ENCODE measurements at places on chromosomes 11 and 22.

GRCh38 chr11:17633279-17633986, 85.9 kb upstream of the MYOD1 start:
- DNase-seq: no peak

- DNase-seq: no peak
Observed at GRCh38 chr11:64244966-64245365, 1.8 kb downstream of the PPP1R14B start.

DNA sequence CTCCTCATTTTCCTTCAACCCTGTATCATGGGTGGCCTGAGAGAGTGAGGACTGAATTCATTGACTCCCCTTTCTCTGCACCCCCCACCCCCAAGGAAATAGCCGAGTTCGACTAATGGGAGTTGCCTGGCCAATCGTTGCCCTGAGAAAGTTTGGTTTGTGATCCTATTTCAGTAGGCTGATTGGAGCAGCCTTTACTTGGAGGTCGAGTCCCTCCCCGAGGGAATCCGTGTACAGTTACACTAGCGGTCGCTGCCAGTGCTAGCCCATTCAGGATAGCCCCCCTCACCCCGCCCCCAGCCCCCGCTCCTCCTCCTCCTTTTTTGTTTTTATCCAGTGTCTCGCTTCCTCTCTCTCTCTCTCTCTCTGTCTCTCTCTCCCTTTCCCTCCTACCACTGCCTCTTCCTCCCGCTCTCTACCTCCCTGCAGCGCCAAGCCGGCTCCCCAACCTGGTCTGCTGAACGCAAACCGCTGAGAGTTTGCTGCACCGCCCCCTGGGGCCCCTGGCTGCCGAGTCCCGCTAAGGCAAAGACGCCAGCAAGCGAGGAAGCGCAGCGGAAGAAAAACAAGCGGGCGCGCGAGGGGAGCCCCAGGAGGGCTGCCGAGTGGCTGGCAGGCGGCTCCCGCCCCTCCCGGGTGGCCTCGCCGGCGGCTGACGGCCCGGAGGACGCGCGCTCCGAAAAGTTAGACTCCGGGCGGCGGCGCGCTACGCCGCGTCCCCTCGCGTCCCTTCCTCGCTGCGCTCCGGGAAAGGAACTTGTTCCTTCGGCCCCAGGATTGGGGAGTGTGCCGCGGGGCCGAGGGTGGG, at the start of gene GRAMD1B:
Gene GRAMD1B (plus strand): TSS at position 357 of the 808 bp plus-strand sequence. CDS start 524 bp downstream, outside the sequence.
- peak; percentile 70 for DNase-seq

- no peak for DNase-seq
Observed at GRCh38 chr11:12930850-12931249, 78.3 kb upstream of the RASSF10 start.

DNA sequence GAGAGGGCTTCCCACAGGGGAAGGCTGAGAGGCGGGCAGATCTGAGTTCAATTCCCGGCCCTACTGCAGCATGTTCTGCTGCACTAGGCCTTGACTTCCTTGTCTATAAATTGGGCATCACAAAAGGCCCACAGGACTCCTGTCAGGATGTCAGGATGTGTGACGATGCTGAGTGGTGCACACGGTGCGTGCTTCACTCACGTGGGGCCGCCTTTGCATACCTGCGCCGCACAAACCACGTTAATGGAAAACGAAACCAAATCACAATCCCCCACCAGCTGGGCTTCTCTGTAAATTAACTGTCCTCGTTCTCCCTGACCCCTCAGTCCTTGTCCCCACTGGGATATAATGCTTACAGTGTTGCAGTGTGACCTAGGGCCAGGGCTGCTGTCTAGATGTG, 32.3 kb upstream of the TSPAN18 start:
- DNase-seq: no peak

- DNase-seq: no peak
Observed at GRCh38 chr11:8341996-8342395, 78.3 kb upstream of the LMO1 start.

DNA sequence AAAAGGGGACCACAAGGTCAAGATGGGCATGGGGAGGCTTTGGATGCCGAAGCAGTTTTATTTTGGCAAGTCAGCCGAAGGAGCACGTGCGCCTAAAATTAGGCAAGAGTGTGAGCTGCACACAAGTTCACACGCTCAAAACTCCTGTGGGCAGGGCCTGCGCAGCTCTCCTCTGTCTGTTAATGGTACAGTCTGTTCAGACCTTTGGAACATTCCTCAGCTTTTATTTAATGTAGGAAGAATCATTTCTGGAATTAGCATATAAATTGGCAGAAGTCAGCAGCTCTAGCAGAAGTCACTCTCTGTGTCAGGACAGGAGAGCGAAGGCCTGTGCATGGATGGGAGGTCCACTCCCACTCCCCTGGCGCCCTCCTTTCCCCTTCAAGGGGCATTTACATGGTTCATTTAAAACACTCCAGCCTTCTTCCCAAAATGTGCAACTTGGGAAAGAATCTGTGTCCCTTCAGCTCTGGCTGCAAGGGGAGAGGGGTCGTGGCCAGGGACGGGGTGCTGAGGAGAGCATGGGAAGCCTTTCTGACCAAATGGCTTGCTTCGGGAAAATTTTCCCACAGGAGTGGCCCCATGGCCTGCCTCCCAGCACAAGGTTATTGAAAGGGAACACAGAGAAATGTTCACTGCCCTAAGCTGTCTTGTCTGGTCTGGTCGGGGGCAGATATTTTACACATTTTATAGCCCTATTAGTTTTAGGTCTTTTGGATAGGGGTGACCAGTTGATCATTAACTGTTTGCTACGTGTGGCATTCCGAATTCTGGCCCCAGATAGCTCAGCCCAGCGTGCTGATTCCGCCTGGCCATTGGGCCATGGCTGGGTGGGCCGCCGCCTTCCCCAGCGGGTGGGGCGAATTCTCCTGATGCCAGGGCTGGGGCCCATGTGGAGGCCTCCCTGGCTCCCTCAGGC, 43.9 kb upstream of the SMIM38 start:
- no peak for DNase-seq

DNA sequence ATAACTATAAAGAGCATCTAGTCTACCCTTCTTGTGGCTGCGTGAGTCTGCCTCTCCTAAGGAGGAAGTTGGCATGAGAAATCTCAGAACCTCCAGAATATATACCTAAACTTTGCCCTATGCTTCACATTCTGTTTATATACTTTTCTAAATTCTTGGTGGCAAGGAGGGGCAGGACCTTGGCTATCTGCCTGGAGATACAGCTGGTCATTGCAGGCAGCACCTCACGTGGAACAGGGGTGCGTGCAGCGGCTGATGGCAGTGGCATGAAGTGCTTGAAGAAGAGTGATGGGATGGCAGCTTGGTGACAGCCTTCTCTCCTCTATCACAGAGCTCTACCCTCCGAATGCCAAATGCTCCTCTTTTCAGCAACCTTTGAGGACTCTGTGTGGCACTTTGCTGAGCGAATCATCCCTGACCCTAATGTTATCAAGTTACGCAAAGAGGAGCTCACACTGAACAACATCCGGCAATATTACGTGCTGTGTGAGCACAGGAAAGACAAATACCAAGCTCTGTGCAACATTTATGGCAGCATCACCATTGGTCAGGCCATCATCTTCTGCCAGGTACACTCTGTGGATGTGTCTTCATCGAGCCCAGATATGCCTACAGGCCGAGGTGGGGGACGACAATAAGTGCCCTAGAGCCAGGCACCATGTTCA, 12.5 kb downstream of the DDX25 start:
- DNase-seq: no peak

- DNase-seq: no peak
Observed at GRCh38 chr22:45877036-45877380, 100.0 kb downstream of the WNT7B start.

GRCh38 chr11:117855912-117856651, 20.4 kb downstream of the FXYD6 start:
- DNase-seq: no peak

- DNase-seq: no peak
Observed at GRCh38 chr22:32236970-32237369, 18.2 kb downstream of the SLC5A4 start.

GRCh38 chr11:126485021-126485792, 129.7 kb downstream of the ST3GAL4 start:
- DNase-seq: no peak

- no peak for DNase-seq
Observed at GRCh38 chr11:12029738-12030363, 21.4 kb upstream of the DKK3 start.

GRCh38 chr11:112902361-112903011, 58.7 kb upstream of the NCAM1 start:
- no peak for DNase-seq

DNA sequence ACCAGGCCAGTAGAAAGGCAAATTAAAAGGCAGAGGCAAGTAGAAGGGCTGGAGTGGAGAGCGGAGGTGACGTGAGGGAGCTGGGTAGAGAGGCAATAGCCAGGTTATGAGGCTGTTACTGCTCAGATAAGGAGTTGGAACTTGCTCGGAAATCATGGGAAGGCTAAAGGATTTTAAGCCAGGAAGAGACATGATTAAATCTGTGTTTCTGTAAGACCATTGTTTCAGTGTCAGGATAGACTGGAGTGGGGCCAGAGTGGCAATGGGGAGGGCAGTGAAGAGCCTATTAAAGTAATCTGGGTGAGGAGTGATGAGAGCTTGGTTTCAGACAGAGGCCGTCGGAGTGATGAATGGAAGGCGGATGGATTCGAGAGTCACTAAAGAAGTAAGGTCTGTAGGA, 39.0 kb downstream of the GRAMD1B start:
- no peak for DNase-seq

GRCh38 chr11:66012946-66013761, 1.3 kb downstream of the CST6 start:
- no peak for DNase-seq

DNA sequence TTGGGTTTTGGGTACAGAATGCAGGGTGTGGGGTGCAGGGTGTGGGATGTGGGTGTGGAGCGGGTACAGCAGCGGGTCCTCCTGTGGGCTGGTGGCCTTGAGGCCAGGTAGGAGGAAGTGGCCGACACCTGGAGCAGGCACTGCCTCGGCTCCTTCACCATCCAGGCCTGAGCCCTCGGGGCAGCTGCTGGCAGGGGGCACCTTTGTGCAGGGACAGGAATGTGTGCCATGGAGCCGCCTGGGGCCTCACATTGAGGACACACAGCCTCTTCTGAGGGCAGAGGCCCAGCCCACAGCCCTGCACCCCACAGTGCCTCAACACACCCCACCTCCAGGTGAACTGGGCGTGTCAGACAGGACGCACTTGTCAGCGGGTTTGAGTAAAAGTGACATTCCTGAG, 984.0 kb downstream of the BRD1 start:
- no peak for DNase-seq

DNA sequence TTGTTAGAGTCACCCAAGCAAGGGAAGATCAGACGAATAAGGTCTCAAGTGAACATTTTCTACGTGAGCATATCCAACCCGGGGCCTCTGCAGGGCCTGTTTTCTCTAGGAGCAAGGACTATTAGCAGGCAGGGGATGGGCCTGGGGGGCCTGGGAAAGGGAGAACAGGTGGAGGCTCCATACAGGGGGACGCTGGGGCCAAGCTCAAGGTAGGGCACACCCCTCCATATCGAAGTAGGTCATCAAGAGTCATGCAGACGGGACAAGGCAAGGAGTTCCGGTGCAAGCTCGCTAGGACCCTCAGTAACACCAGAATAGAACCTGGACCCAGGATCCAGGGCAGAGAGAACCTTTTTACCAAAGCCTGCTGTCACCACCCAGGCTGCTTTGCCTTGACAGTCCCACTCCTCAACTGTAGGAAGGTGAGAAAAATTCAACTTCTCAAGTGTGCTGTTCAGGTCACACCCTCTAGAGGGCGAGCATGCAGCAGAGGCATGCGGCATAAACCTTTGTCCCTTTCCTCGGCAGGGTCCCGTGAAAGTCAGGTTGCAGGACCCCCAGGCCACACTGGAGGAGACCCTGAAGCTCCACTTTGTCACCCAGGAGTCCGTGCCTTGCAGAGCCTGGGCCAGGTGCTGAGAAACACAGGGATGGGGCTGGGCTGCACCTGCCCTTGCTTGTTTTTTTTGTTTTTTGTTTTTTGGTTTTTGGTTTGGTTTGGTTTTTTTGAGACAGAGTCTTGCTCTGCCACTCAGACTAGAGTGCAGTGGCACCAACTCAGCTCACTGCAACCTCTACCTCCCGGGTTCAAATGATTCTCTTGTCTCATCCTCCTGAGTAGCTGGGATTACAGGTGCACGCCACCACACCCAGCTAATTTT, 8.6 kb upstream of the APOBEC3B start:
- DNase-seq: no peak

- no peak for DNase-seq
Observed at GRCh38 chr22:46637711-46638600, 17.8 kb downstream of the GRAMD4 start.

- no peak for DNase-seq
Observed at GRCh38 chr22:22144858-22145257, 99.7 kb upstream of the VPREB1 start.

GRCh38 chr11:30091246-30091645, 74.4 kb upstream of the KCNA4 start:
- DNase-seq: no peak

DNA sequence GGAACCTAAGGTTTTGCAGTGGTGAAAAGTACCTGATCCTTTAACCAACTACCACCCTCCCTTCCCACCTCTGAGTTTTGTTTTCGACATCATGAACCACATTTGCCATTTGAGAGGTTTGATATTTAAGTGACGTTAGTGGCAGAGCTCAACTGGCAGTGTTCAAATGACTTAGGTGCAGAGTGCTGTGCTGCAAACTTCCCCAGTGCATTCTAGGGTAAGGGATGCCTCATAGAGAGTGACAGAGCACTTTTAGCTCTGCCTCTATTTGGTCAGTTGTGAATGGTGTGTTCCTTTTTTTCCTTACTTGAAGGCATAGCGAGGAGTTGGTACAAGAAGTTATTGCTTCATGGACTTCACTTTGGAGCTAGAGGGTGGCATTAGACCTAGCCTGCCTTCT, 9.4 kb downstream of the BMAL1 start:
- no peak for DNase-seq

DNA sequence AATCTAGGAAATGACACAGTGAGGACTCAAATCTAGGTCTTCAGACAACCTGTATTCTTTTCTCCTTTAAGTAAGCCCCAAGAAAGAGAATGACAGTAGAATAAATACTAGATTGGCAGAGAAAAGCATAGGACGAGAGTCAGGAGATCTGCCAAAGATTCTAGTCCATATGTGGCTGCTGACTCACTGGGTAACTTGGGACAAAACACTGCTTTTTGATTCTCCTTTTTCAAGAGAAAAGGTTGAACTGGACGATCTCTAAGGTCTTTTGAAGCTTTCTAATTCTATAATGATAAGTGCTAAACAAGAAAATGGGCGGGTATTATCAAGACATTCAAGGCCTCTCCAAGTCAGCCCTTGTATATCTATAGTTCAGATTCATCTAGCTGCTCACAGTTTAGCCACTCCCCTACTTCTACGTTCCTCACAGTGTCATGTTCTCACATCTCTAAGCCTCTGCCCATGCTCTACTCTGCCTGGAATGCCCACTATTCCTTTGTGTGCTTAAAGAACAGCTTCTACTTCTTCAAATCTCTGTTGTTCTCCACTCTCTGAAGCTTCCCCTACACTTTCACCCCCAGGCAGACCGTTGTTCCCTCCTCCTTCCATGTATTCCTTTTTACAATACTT, 53.0 kb downstream of the RELT start:
- DNase-seq: no peak

DNA sequence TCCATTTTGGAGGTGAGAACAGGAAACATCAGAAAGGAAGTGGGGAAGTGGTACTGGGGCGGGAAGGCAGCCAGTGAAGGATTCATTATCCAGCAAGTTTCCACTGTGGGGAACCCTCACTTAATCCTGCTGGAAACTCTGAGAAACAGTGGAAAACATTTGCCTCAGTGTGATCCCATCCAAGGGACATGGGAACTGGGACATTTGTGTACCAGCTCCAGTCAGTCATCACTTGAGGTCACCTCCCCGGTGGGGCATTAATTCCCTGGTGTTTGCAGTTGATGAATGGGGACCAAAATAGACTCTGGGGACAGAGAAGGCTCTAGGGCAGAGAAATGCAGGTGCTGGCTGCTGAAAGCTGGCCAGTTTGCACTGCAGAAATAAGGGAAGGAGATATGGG, 599.9 kb downstream of the BUD13 start:
- no peak for DNase-seq
